ENCODE measurements at places on chromosomes 6 and 20.

- no peak for DNase-seq
Observed at GRCh38 chr6:145017516-145017915, 717.8 kb downstream of the EPM2A start.

DNA sequence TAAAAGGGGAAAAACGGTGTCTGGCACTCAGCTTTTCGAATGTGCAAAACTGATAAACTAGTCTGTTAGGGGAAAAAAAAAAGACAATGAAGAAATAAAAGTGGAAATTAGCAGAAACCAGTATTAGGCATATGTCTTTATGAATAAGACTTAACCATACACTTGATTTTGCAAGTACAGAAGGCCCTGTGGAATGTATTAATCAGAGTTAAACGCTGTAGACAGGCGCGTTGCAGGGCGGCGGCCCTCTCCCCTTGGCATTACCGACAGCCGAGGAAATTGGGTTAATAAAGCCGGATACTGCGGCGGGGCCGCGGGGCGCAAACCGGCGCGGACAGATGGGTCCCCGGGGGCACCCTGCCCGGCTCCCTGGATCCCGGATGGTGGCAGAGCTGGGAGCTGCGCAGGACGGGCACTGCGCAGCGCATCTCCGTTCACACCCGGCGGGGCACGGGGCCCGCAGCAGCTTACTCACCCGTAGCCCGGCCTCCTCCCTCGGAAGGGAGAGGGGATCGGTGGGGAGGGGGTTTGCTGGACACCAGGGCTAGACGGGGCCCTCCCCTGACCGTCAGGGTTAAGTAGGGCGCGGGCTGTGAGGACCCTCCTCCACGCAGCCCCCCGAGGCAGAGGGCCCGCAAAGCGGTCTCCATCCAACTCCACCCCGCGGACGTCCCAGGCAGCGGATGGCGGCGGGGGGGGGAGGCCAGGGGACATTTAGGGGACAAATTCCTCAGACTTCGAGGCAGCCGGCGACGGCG, 2.0 kb downstream of the BHLHE23 start:
- DNase-seq, result no peak

GRCh38 chr20:22686097-22686496, 101.7 kb upstream of the FOXA2 start:
- peak; percentile 61 for DNase-seq

DNA sequence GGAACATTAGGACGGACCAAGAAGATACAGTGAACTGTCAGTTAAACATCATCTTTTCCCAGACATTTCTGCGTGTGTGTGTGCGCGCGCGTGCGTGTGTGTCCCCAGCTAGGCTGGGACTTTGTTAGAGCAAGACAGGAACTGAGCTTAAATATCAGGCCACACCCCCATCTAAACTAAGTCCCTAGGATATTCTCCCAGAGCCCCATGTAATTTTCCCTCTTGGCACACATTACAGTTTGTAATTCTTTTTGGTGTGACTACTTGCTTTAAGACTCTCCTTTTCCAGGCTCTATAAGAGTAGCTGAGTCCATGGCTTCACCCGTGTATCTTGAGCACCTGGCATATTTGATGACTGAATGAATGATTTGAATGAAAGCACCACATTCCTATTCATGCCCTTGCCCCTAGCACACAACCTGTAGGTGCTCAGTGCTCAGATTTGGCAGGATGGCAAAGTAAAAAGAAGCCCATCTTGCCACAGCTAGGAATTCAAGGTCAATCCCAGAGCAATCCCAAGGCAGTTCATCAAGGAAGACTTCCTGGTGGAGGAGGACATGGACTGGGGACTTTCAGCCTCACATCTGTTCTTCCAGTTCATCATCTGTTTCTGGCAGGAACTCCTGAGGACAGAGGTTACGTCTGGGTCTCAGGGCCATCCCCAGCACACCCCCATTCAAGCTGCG, 69.2 kb downstream of the MRPL14 start:
- no peak for DNase-seq

GRCh38 chr6:43771858-43772680, 2.1 kb downstream of the VEGFA start:
- peak; percentile 55 for DNase-seq

DNA sequence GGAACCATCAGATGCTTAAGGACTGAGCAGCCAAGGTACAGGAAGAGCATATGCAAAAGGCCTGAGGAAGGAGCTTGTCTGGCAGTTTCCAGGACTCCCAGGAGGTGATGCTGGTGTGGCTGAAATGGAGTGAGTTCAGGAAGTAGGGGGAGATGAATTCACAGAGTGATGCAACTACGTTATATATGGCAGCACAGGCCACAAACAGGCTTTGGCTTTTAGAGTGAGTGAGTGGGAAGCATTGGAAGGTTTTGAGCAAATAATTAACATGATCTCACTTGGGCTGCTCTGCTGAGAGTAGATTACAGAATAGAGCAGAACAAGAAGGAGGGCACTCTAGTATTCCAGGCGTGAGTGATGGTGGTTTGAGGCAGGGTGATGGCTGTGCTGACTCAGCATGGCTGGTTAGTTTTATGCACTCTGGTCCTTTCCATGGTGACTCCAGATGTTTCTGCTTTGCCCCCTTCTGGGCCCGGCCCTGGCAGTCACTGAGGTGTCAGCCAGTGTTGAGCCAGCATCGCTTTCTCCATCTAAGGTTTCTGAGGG, 6.5 kb downstream of the BTN2A2 start:
- DNase-seq, result no peak

DNA sequence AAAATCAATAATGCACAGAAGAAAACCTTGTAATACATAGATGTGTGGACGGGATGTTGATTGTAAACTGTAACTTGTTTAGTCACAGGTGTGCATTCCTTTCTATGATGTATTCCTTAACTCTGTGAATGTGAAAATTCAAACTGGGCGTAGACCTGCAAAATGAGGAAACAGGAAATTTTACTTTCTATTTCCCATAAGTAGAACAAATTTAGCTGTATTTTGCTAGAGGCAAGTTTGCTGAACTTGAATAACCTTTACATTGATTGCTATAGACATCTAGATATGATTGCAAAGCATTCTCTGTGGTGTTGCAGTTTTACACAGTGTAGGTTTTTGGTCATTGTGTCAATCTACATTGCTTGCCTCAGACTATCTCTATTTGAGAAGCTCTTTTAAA, 368.4 kb upstream of the MAN1A1 start:
- no peak for DNase-seq

All from left lung (tissue), 14 donors.